ENCODE measurements at places on chromosomes 13 and 19.

GRCh38 chr19:46115396-46116106, 8.9 kb downstream of the IGFL3 start:
- no peak for DNase-seq

DNA sequence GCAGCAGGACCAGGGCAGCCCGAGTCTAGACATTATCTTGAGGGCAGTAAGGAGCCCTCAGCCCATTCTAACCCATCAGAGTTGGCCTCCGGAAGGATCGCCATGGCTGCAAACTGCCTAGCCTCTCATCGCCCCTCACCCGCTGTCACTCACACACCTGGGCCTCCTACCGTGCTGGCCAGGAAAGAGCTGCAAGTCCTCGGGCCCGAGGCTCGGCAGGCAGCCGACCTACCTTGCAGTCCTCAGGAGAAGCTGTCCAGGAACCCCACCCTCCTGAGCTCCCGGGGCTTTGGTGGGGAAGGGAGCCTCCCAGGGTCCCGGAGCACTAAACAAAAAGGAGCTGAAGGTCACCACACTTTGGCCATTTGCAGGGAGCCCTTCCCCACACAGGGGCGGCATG, 46.8 kb downstream of the CCNE1 start:
- no peak for DNase-seq

- DNase-seq: no peak
Measured at GRCh38 chr13:110246530-110246929, 60.4 kb downstream of the COL4A1 start.

GRCh38 chr13:84962849-84963248, 836.4 kb downstream of the SLITRK6 start:
- no peak for DNase-seq

- no peak for DNase-seq
Measured at GRCh38 chr19:15575406-15575805, 39.6 kb upstream of the CYP4F8 start.

DNA sequence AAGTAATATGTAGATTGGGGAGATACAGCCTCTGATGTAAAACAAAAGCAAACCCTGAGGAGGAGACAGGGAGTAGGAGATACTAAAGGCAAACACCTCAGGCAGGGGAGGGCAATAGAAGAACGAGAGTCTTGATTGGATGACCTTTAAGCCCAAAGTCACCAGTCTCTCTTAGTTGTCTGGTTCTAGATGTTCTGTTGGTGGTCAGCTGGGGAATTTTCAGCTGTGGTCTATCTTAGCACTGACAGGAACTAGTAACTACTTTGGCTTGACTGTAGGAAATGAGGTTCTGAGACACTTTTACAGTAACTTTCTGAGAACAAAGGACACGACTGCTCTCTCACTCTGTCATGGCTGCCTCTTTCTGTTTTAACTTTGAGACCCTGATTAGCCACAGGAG, 290.7 kb upstream of the MIR17HG start:
- no peak for DNase-seq

- no peak for DNase-seq
Measured at GRCh38 chr19:6394831-6395230, 1.9 kb upstream of the GTF2F1 start.

DNA sequence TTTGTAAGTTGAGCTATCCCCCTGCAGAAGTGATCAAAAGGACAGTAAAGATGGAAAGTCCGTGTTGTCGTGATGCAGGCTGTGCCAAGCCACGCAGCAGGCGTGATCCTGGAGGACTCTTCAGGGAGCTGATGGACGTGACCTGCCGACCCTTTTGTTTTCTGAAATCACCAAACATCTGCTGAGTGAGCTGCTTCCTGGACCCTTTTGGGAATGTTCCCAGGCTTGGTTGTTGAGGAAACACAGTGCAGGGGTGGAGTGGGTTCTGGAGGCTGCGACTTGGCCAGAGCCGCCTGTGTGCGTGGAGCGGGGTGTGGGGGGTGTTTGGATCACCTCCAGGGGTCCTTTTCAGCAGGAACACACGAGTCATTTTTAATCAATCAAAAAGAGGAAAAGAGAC, 15.4 kb upstream of the CPAMD8 start:
- DNase-seq: no peak

DNA sequence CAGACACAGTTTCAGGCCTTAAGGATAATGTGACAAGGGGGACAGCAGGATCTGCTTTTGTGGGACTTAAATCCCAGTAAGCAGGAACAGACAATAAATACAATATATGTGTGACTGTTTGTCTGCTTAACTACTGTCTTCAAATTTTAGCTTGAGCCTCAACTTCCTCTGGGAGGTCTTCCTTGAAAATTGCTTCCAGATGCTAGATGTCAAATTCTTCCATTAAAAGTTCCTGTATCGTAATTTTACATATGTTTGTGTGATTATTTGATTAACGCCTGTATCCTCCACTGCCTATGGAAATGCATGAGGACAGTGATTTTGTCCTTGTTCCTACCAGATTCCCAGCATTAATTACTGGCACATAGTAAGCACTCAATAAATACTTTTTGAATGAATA, 385.5 kb downstream of the NDFIP2 start:
- no peak for DNase-seq

- DNase-seq: no peak
Measured at GRCh38 chr13:37868691-37869505, 674 bp downstream of the TRPC4 start.

DNA sequence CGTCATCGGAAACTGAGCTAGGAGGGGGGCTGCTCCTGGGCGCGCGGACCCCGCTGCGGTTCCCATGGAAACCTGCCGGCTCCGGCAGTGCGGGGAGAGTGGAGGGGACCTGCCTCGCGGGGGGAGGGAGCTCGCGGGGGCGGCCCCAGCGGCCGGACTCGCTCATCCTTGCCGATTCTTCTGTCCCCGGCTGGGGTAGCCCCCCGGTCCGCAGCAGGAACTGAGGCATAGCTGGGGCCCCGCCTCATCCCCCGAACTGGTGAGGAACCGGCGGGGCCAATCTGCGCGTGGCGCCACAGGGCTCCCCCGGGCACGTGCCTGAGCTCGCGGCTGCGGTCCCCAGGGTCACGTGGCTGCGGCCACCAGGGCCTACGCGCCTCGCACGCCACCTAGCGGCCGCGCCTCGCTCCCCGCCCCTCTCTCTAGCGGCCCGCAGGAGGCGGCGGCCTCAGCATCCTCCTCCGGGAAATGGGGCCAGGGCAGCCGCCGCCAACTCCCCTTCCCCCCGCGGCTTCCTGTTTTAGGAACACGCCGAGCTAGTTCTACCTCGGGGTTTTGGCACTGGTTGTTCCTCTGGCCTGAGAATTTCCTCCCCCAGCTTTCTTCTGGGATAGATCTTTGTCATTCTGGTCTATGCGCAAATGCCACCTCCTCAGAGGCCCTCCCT, 1.7 kb upstream of the ELAVL3 start:
- peak; percentile 49 for DNase-seq

DNA sequence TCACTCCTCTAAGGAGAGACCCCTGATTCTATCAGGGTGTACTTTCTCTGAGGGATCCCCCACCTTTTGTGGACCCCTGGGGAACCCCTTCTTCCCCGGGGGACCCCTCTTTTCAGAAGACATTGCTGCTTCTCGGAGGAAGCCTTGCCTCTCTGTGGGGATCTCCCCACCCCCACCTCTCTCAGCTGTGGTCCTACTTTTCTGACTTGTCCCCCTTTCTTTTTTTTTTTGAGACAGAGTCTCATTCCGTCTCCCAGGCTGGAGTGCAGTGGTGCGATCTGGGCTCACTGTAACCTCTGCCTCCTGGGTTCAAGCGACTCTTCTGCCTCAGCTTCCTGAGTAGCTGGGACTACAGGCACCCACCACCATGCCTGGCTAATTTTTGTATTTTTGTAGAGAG, 18.4 kb upstream of the GATAD2A start:
- no peak for DNase-seq

- no peak for DNase-seq
Measured at GRCh38 chr13:54591540-54591939, 1562.9 kb downstream of the OLFM4 start.

DNA sequence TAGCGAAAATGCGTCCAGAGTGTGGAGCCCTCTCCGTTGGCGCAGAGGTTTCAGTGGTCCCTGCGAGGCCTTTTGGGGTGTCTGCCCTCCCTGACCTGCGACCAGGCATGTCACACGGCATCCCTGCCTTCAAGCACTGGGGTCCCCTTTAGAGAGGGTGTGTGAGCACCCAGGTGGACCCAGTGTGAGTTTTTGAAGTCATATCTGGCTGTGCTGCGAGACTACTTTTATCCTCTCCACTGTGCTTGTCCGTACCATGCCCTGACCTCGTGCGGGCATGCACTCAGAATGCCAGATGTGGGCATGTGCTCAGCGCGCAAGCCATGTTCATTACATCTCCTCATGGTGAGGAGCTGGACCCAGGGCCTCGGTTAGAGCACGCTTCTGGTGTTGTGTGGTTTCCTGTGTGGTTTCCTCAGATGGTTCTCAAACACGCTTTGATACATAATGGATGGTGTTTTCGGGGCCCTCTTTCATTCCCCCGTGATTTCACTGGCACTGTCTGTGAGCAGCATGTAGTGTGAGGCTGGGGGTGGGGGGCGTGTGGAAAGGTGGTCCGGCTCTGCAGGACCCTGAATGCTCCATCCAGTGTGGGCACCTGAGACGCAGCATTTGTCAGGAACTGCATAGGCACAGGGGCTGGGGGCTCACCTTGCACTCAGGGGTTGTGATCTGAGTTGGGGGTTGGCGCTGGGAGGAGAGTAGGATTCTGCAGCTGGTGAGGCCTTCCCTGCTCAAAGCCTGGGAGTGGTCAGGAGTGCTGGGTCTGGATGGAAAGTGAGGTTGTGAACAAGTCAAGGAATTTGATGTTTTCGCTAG, 2.3 kb downstream of the TFDP1 start:
- no peak for DNase-seq

- no peak for DNase-seq
Measured at GRCh38 chr19:9799162-9799561, 19.7 kb downstream of the FBXL12 start.

DNA sequence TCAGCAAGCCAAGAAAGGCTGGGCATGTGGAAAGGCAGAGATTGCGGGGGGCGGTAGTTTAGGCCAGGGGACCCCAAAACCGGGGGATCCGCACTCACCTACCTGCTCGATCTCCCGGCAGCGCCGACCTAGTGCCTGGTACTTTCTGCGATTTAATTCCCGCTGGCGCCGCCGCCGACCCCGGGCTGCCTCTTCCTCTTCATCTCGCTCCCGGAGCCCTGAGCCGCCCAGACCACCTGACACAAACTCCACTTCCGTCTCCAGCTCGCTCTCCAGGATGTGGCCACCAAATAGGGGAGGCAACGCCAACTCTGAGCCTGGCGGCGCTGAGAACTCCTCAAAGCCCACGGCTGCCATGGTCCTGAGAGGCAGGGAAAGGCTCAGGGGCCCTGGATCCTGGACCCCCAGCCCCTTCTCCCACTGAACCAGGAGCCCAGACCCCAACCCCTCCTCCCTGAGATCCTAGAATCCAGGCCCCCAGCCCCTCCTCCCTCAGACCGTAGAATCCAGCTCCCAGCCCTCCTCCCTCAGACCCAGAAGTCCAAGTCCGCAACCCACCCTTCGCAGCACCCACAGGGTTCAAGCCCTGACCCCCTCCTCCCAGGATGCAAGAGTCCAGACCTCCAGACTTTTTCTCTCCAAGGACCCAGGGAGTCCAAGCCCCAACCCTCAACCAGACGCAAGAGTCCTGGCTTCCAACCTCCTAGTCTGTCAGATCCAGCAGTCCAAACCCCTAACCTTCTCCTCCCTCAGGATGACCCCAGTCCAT, 933 bp downstream of the TFPT start:
- DNase-seq: no peak

- DNase-seq: no peak
Measured at GRCh38 chr13:44373601-44374347, at the start of gene SERP2. SERP2 (plus strand) TSS chr13:44373824; CDS start chr13:44374026, 202 bp downstream.

- no peak for DNase-seq
Measured at GRCh38 chr13:27921421-27921960, 1.7 kb downstream of the PDX1 start.

GRCh38 chr13:75757336-75757735, 121.2 kb downstream of the LMO7 start:
- no peak for DNase-seq

- DNase-seq: no peak
Measured at GRCh38 chr13:98782654-98783053, 30.2 kb upstream of the SLC15A1 start.

- no peak for DNase-seq
Measured at GRCh38 chr19:7561325-7561724, 25.8 kb downstream of the PNPLA6 start.

DNA sequence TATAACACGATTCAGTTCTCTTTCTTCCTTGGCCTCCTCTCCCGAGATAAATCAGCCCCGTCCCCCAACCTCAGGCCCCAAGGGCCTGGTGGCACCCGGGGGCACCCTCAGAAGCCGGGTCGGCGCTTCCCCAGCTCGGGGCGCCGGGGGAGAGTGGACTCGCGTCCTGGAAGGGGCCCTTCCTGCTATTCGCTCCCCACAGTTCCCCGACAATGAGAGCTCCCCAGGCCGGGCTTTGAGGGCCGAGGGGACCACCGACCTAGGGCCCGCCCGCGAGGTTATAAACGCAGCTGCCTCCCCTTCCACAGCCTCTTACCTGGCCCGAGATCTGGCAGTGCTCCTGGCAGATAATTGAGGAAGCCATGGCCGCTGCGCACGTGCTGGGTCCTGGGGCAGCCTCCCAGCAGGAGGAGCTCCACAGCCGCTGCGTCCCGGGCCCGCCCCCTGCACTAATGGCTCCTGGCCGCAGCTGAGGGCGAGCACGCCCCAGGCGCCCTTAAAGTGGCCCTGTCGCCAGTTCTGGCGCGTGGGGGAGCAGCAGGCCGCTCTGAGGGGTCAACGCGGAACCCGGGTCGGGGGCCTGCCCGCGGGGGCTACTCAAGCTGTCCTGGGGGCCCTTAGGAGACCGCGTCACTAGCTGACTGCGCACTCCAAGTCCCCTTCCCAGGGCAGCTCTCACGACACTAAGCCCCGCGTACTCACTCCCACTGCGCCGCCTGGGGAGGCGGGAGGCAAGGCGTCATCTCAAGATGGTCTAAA, at the start of gene SOHLH2:
SOHLH2 (minus strand) TSS at position 394 of the 759 bp plus-strand sequence; CDS start at position 364, 30 bp downstream.
- DNase-seq: no peak

GRCh38 chr19:3407556-3408516, 41.5 kb downstream of the NFIC start:
- DNase-seq: peak; percentile 80

DNA sequence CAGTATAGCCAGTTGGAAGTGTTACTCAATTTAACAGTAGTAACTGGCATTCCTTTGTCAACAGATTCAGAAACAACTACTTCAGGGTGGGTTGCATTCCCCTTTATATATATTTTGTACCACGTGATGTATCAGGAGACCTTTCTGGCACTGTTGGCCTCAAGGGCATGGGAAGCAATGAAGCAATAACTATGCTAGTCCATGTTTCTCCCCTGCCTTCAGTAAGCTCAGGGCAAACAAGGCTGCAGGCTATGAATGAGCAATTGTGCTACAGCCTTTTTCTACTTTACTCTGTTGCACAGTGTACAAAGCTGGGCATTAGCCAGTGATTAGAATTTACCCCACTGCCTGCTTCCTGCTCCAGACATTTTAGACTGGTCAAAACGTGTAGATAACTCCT, 348.8 kb downstream of the GPC5 start:
- DNase-seq: no peak

DNA sequence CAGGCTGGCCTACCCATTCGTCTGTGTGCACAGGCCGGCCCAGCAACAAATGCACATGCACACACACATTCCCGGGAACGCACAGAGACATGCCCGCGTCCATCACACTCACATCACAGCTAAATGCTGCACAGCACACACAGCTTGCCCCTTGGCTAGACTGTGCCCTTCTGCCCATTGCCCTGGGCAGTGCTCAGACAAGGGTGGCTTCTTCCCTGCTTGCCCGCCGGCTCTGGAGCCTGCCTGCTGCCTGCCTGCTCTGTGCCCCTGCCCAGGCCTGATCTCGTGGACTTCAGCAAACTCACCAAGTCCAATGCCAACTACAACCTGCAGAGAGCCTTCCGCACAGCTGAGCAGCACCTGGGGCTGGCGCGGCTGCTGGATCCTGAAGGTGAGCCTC, 30.4 kb downstream of the SPTBN4 start:
- DNase-seq: no peak

Data from ascending aorta (tissue), 2 donors.